ENCODE measurements at places on chromosomes 1 and 21.

- no peak for DNase-seq
Measured at GRCh38 chr1:204465546-204466415, 28.8 kb downstream of the PIK3C2B start.

GRCh38 chr1:119713749-119714456 is 2.2 kb downstream of the PHGDH start:
- no peak for DNase-seq

- no peak for DNase-seq
Measured at GRCh38 chr1:201329801-201330200, 46.5 kb downstream of the PKP1 start.

DNA sequence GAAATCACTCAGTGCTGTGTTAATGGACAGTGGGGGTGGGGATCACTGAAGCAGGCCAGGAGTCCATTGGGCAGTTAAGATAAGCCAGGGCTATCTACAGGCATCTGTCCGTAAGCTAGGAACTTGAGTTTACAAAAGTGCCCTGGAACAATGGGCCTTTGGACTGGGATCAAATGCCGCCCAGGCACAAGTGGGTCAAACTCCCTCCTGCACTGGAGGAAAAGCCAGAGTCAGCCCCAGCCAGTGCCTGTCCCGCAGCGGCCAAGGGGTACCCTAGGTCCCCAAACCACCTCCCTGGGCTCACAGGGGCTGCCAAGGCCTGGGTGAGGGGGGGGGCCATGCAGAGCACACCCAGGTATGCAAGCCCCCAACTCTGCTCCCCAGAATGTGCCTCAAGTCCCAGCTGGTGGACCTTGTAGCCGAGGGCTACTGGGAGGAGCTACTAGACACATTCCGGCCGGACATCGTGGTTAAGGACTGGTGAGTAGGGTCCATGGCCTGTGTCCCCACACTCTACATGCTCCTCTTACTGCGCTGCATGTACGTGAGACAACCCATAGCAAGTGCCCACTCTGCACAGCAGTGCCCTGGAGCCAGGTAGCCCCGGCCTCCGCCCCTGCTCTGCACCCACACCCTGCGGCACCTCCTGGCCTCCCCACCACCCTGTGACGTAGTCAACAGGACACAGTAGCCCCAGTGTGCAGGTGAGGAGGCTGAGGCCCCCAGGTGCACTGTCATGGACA is 7.7 kb downstream of the FBXO6 start:
- DNase-seq: no peak

- DNase-seq: no peak
Measured at GRCh38 chr1:59279645-59280044, 17.2 kb upstream of the FGGY start.

DNA sequence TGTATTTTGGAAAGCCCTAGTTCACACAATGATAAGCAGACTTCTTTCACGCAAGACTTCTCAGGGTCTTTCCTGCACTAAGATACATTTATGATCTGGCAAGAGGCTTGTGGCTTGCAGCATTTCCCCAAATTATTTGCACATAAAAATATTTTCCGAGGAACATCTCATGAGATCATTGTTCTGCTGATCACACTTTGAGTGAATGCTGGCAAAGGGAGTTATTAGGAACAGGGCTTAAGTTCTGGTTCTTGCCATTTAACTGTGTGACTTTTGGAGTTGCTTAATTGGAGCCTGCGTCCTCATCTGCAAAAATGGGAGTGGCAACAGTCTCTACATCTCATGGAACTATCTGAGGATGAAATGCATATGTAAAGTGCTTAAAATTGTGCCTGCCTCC is 50.2 kb downstream of the GADD45A start:
- DNase-seq: no peak

- no peak for DNase-seq
Measured at GRCh38 chr1:183689762-183690204, 36.7 kb upstream of the APOBEC4 start.

DNA sequence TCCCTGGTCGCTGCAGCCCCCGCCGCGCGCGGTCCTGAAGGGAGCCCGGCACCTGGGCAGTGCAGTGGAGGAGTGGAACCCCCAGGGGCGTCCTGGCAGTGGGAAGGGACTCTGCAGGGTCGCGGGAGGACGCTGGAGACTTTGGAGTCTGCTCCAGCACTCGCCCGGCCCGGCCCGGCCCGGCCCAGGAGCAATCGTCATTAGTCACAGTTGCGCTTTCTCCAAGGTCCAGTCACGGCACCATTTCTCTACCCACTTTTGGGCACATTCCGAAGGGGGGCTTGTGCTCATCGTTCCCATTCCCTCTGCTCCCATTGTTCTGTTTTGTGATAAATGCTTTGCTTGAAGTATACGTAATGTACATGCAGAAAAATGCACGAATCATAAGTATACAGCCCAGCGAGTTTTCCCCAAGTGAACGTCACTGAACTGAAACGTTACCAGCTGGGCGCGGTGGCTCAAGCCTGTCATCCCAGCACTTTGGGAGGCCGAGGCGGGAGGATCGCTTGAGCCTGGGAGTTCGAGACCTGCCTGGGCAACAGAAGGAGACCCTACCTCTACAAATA is 999 bp downstream of the THAP3 start:
- no peak for DNase-seq

DNA sequence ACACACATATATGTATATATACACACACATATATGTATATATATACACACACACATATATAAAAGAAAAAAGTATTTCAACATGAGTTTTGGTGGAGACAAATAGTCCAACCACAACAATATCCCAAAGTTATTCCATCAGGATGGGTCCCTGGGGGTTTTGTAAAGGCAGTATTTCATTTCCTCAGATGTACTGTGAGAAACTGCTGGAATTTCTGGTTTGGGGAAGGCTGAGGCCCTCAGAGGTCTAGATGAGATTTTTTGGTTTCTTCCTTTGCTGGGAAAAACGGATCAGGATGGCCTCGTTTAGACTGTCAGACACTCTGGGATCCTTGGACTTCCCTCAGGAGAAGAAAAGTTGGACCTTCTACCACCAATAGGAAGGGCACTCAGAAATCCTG is 36.5 kb upstream of the TENT5B start:
- no peak for DNase-seq

DNA sequence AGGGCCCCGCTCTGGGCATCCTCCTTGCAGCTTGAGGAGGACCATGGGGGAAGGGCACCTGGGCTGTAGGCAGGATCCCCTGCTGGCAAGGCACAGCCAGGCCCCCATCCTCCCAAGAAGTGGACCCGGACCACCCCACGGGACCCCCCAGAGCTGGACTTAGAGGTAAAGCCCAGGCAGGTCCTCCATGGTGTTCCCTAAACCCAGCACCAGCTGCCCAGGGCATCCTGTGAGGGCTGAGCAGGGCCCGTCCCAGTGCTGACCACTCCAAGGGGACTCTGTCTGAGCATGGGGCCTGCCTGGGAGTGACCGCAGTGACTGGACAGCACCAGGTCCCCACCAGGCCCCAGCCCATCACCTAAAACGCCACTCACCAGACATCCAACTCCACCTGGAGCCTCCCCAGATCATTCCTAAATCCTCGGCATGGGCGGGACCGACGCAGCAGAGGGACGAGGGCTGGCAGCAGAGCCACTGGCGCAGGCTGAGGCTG is 21.3 kb downstream of the COL6A2 start:
- DNase-seq: no peak

DNA sequence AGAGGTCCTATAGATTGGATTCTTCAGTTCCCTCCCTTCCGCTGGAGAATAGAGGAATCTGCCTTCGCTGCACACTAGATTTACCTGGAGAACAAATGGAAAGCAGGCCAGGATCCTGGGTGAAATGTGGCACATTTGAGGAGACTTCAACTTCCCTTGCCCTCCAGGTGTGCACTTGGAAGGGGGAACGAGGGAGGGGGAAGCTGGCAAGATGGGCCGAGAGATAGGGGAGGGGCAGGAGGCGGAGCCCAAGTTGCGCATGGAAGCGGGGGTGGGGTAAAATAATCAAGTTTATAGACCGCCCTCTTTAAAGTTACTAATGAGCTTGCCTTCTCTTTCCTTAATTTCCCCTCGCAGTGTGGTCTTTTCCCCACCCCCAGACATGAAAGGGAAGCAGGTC is 155.7 kb upstream of the CAMK1G start:
- DNase-seq: no peak

GRCh38 chr1:156499194-156499841 is 1.3 kb downstream of the MEF2D start:
- no peak for DNase-seq

GRCh38 chr1:56169856-56170255 is 409.5 kb downstream of the PLPP3 start:
- no peak for DNase-seq

DNA sequence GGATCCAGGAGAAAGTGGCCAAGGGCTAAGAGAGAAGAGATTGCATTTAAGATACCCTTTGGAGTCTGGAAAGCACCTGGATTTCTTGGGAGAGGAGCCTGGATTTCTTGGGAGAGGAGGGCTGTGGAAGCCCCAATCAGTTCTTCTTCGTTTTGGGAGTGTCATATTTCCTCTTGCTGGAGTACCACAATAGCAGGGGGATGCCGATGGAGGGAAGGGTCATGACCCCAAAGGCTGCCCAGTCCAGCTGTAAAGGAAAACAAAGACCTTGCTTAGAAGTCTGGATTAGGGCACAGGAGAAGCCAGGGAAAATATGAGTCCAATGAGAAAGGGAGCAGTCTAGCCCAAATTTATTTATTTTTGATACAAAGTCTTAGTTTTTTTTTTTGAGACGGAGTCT is 11.3 kb downstream of the SSR2 start:
- no peak for DNase-seq

DNA sequence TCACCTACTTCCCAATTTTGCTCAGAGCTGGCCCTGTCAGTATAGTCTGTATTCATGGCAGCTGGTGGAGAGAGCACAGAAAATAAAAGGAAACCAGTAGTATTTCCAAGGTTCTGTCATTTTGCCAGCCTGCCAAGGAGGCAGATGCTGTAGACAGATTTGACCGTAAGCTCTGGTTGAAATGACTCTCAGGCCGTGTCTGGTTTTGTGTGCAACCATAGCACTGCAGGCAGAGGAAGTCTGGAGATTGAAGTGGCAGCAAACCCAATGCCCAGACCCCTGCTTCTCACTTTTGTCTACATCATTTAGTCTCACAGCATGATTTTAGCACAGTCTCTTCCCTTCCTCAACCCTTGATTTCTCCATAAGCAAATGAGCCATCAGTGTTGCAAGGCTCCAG is 291.7 kb downstream of the PAPPA2 start:
- no peak for DNase-seq

- no peak for DNase-seq
Measured at GRCh38 chr21:40049031-40049930, 182.0 kb downstream of the PCP4 start.

DNA sequence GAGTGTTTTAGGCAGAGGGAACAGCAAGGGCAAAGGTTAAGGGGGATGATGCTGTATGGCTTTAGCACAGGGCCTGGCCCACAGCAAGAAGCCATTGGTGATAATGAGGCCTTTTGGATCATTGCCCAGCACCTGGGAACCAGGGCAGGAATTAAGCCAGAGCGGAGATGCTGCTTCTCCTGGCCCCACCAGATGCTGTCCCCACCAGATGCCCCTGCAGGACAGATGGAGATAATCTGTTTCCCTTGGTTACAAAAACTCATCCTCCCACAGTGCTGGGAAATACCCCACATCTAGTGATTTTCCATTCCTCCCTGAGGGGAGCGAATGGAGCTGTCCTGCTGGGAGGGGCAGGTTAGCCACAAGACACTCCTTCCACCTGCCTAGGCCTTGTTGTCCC is 18.8 kb downstream of the OPRD1 start:
- no peak for DNase-seq

DNA sequence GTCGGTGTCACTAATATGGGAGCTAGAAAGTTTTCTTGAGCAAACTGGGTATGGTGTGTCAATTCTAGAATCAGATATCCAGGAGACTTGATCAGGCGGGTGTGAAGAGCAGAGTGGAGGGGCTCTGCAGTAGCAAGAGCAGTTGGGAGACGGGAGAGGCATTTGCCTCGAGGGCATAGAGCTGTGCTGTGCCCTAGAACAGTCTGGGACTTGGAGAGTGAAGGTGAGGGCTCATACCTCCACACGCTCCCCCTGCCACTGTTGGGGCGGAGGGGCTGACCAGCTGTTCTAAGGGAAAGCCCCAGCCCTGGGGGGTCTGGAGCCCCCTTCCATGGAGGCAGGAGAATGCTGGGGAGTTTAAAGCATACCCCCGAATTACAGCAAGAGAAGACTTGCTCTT is 33.8 kb downstream of the SIM2 start:
- no peak for DNase-seq
